ENCODE measurements at places on chromosomes 4 and X.

- DNase-seq = no peak
Measured at GRCh38 chrX:47222751-47223350, 4.4 kb downstream of the CDK16 start.

GRCh38 chr4:176335421-176335820 is 15.7 kb downstream of the SPCS3 start:
- DNase-seq = no peak

DNA sequence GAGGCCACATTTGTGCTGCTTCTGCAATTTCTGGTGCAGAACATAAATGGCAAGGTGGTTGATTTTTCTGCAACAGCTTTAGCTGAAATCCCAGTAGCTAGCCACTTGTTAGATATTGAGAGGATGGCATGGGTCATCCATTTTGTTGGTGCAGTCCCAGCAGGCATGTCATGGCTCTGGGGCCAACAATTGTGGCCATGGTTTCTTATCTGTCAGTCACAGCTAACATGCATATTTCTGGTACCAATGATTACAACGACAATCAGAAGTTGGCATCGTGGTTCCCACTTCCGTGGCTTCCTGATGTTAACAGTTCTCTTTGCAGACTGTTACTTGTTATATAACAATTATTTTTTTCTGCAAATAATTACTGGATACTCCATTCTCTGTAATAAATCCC is 42.8 kb upstream of the PRKG2 start:
- DNase-seq = no peak

- no peak for DNase-seq
Measured at GRCh38 chrX:63765712-63766111, 19.3 kb downstream of the ARHGEF9 start.

- DNase-seq = no peak
Measured at GRCh38 chr4:96262057-96262456, 422.2 kb downstream of the PDHA2 start.

GRCh38 chrX:149568701-149569296 is 18.5 kb downstream of the MAGEA9B start:
- DNase-seq = no peak

GRCh38 chr4:80182237-80182866 is 15.0 kb upstream of the PRDM8 start:
- no peak for DNase-seq

DNA sequence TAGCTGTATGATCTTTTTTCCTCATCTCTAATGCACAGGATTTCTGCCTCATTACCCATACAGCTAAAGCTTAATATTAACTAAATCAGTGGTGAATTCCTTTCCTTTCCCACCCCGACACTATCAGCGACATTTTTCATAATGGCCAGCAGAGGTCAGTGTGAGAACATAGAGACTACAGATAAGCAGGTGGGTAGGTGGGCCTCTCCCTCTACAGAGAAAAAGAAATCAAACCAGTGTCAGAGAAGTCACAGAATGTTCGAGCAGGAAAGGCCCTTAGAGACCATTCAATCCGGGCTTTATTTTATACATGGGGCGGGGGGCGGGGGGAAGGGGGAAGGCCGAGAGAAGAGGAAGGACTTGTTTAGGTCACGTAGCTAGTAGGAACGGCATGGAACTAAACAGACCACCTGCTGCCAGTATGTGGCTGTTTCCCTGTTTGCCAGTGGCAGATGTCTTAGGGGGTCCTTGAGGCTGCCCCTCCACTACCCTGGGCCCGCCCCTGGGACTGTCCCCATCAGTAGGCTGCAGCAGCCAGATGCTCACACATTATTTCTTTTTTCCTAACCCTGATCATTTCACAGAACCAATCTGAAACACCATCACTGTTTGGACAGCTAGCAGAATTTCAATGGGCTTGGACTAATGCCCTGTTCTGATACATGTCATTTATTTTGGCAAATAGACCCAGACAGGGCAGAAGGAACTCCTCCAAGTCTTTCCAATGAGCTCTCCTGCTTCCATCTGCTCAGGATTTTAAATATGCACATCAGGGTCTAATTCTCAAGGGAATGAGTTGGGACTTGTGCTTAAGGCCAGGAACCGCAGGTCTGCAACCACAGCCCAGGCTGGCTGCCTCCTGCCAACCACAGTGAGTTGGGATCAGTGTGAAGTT is 133.4 kb downstream of the ATG4A start:
- DNase-seq = peak; percentile 95

DNA sequence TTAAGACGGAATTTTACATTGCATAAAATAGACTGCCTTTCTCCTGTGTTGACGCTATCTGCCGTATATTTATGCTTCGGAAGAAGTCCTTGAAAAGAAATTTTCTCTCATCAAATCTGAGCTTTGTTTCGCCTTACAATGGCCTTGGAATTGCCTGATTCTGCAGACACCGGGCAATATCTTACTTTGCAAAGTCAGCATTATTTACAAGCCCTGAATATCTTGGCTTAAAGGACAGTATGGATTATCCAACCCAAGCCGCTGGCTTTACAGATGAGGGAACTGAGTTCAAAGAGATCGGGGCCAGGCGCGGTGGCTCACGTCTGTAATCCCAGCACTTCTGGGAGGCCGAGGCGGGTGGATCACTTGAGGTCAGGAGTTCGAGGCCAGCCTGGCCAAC is 1.1 kb upstream of the MANBA start:
- DNase-seq = no peak

DNA sequence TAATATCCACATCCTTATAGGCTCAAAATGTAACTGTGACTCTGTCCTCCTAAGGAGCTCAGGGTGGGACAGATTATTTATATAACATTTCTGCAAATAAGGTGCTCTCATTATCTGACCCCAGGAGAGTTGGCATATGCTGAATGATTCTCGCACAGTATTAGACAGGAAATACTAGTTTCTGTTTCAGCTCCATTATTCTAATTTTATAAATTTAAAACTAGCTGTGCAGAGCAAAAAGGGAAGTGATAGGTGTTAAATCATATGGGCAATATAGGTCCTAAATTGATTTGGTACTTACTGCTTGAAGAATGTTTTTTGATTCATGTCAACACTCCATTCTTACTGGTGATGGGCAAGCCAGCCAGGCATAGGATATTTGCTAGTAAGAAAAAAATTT is 141.5 kb downstream of the GLRA2 start:
- DNase-seq = no peak

GRCh38 chr4:107619066-107619465 is 101.0 kb downstream of the PAPSS1 start:
- no peak for DNase-seq

GRCh38 chr4:101254776-101255175 is 92.5 kb downstream of the PPP3CA start:
- no peak for DNase-seq

DNA sequence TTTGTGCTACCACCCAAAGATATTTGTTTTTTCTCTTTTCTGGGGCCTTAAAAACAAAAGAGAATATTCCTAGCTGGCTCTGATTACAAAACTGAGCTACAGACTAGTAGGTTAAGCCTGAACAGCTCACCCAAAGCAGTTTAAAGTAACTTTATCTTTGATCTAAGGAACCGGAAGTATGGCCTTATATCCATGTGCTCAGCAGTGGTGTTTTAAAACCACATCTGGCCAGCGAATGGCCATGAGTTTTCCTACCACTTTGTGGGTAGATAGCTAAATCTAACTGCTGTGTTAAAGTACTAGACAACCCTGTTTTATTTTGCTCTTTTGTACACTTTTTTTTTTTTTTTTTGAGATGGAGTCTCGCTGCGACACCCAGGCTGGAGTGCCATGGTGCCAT is 24.6 kb downstream of the ADGRG4 start:
- no peak for DNase-seq

DNA sequence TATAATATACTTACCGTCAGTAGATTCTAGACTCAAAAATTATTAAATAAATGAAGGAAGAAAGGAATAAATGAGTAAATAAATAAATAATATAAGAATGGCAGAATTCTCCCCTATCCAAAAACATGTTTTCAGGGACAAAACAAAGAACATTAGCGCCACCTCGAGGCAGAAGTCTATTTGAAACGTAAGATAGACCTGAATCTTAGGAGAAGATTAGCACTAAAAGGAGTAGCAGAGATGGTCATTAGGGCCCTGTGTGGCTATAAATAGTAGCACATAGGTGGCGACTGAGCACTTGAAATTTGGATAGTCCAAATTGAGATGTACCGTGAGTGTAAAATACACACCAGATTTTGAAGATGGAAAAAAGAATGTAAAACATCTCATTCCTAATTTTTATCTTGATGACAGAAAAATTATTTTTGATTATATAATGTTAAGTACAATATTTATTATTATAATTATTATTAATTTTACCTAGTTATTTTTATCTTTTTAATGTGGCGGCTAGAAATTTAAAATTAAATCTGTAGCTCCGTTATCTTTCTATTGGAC is 24.3 kb upstream of the SRD5A3 start:
- DNase-seq = peak; percentile 59

DNA sequence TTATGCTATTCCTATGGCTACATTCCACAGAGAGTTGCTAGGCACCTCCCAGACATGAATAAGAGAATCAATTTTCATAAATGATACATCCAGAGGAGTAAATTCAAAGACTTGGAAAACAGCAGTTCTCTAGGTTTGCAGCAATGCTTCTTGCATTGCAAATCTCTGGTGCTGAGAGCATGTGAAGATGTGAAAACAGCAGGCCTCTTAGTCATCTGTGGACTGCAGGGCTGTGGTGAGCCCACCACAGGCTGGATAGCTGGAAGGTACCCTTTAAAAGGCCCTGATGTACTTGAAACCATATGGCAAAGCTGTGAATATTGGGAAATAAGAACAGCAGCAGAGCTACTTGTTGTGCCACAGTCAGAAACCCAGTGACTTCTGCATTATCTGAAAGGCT is 2135.9 kb downstream of the ARAP2 start:
- no peak for DNase-seq

GRCh38 chrX:94743478-94743877 is 1069.5 kb downstream of the FAM133A start:
- DNase-seq = no peak

- no peak for DNase-seq
Measured at GRCh38 chr4:7238300-7238960, 46.1 kb downstream of the SORCS2 start.

DNA sequence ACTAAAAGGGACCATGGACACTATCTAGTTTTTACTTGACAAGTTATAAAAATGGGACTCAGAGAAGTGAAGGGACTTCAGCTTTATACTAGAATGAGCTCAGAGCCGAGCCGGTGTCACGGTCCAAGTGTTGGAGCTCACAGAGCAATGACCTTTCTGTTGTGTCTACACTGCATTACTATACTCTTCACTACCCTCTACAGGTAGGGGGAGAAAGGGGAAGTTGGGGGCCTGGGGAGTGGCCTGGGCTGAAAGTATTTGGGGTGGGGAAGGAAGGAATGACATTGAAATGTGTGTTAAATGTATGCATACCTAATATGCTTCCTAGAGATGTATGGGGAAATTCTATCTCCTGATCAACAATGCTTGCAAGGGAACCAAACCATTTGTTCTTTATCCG is 48.8 kb upstream of the HHIP start:
- DNase-seq = no peak

DNA sequence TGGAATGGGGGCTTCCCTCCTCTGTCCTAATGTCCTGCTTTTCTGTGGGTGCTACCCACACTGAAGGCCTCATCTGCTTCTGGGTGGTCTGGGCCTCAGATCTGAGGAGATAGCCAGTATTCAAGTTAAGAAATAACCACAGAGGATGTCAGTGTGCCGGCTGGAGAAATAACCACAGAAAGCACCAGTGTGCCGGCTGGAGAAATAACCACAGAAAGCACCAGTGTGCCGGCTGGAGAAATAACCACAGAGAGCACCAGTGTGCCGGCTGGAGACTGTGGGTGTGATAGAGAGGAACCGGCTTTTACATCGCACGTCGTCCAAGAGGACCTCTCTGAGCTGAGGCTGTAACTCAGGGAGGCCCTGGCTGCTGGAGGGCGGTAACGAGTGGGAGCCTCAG is 65.7 kb upstream of the PSAPL1 start:
- no peak for DNase-seq

DNA sequence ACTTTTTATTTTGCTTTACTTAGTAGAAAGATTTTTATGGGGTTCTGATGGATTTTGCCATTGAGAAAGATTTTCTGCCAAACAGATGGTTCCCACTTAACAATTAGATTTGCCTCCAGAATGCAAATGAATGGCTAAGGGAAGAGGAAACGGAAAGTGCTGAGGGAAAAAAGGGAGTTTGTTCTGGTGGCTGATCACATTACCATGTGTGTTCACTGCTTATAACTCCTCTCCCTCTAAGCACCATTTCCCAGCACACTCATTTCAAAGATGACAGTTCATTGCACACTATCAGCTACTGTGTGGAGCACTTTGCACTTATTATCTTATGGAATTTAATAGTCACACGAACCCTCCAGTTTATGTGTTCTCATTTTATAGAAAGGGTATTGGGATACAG is 68.0 kb upstream of the GRID2 start:
- peak; percentile 3 for DNase-seq

- DNase-seq = no peak
Measured at GRCh38 chrX:67523002-67523681, 20.7 kb upstream of the AR start.

DNA sequence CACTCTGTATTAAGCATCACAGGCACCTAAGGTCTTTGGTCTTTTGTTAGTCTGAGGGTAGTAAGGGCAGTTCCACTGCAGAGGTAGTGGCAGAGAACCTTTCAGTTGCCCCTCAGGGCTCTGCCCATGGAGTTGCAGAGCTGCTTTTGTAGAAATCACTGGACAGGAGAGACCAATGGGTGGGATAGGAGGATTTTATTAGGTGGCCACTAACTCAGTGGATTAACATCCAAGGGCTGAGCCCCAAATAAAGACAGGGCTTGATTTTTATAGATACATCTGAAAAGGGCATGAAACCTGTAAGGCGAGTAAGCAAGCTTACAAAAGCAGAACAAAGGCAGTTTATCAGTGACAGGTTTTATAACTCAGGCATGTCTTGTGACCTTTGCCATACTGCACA is 1035.4 kb downstream of the SH3BGRL start:
- no peak for DNase-seq

- no peak for DNase-seq
Measured at GRCh38 chr4:180081072-180081471, 2162.1 kb upstream of the TENM3 start.

- no peak for DNase-seq
Measured at GRCh38 chr4:11412211-11412610, 16.5 kb downstream of the HS3ST1 start.

- no peak for DNase-seq
Measured at GRCh38 chrX:45449982-45450381, 249.3 kb upstream of the DIPK2B start.

- DNase-seq = no peak
Measured at GRCh38 chr4:59412739-59413138, 1787.4 kb upstream of the ADGRL3 start.

- DNase-seq = no peak
Measured at GRCh38 chr4:152459326-152459725, 76.6 kb downstream of the FBXW7 start.

GRCh38 chrX:103789004-103789403 is 12.4 kb downstream of the PLP1 start:
- no peak for DNase-seq

DNA sequence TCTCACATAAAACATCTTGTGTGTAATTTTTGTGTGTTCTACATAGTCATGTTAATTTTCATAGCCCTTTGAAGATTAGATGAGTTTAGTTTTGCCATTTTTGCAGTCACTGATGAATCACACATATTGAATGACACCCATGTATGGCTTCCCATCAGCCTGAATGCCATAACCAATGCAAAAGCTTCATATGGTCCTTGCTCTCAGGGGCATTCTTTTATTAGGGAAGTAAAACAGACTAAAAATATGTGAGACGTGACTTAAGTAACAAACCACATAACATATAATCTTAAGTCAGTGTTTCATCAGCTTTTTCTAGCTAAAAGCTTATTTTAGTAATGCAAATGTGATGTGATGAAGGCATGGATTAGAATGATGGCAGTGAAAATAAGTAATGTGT is 8.2 kb downstream of the SLC25A4 start:
- no peak for DNase-seq

All from NCI-H524 treated with DMSO at 0.1 percent for 48 hours (cell line).